ENCODE measurements at places on chromosomes 2 and 18.
A peak's percentile ranks its signal among the peaks of the same experiment; 100 is the strongest.

GRCh38 chr2:120850551-120850950, 114.9 kb downstream of the GLI2 start:
- no peak for DNase-seq

DNA sequence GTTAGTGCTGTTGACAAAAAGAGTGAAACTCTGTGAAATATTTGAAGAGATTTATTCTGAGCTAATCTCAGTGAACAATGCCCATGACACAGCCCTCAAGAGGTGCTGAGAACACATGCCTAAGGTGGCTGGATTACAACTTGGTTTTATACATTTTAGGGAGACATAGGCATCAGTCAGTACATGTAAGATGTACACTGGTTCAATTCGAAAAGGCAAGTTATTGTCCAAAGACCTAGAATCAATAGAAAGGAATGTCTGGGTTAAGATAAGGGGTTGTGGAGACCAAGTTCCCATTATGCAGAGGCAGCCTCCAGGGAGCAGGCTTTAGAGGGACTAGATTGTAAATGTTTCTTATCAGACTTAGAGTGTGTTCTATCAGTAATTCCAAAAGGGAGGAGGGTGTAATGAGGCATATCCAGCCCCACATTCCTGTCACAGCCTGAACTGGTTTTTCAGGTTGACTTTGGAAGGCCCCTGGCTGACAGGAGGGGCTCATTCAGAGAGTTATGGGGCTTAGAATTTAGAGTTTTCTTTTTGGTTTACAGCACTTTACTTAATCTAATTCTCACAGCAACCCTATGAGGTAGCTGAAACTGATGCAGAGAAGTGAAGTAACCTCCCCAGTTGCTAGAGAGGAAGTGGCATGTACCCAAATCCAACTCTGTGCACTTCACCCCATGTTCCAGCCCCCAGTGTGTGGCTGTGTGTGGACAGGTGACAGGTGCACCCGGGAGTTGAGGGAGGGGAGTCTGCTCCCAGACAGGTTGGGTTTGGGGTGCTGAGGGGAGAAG, 28.3 kb upstream of the ASAP2 start:
- DNase-seq: no peak

DNA sequence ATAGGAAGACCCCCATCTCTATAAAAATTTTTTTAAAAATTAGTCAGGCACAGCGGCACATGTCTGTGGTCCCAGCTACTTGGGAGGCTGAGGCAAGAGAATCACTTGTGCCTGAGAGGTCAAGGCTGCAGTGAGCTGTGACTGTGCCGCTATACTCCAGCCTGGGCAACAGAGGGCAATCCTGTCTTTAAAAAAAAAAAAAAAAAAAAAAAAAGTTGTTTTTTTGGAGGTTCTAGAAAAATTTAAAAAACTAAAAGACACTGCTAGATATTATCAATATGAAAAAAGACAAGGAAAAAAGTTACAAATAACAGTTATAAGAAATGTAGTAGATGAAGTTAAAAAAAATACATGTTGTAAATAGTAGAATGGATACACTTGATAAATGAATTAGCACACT, 56.1 kb upstream of the C2orf15 start:
- DNase-seq: peak; percentile 69

GRCh38 chr2:134513465-134513804, 205.4 kb downstream of the TMEM163 start:
- no peak for DNase-seq

- DNase-seq: no peak
Observed at GRCh38 chr2:210299866-210300373, 15.1 kb downstream of the MYL1 start.

DNA sequence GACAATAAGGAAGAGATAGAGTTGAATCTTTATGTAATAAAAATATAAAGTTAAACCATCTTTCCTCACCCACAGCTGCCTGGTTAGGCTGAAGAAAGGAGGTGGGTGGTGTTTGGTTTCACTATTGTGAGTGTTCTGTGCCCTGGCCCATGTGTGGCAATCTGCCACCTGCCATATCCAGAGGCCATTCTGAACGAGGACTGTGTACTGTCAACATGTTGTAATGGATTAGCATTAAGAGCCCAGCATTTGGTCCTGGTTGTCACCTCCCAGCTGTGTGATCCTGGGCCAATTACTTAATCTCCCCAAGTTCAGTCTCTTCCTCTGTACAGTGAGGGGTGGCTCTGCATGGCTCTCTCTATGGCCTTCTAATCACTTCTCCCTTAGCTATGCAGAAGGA, 118.2 kb upstream of the SEC11C start:
- DNase-seq: no peak

GRCh38 chr18:32771169-32771751, 1.6 kb downstream of the KLHL14 start:
- peak; percentile 6 for DNase-seq

GRCh38 chr2:172412984-172413492, 14.3 kb upstream of the ITGA6 start:
- DNase-seq: no peak

GRCh38 chr2:42973726-42974125, 181.3 kb upstream of the HAAO start:
- no peak for DNase-seq

DNA sequence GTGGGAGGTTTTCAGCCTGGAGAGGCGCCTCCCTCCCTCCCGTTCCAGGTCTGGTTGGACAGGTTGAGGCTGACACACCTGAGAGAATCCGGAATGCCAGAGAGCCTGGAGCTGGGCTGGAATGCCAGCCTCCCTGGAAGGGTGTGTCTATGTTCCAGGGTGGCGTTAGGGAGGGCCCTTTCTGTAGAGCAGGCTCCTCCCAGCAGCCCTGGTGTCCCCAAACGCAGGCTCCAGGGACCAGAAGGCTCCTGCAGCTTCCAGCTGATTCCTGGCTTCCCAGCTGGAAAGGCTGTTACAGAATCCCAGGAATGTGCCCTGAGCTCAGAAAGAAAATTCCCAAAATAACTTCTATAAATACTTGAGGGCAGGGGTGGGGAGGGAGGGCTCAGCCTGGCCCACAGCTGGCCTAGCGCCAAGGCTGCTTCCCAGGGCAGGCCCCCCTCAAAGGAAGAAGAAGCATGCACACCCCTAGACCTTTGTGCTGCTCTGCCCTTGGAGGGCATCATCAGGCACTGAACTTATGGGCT, 85.4 kb downstream of the STPG4 start:
- no peak for DNase-seq

DNA sequence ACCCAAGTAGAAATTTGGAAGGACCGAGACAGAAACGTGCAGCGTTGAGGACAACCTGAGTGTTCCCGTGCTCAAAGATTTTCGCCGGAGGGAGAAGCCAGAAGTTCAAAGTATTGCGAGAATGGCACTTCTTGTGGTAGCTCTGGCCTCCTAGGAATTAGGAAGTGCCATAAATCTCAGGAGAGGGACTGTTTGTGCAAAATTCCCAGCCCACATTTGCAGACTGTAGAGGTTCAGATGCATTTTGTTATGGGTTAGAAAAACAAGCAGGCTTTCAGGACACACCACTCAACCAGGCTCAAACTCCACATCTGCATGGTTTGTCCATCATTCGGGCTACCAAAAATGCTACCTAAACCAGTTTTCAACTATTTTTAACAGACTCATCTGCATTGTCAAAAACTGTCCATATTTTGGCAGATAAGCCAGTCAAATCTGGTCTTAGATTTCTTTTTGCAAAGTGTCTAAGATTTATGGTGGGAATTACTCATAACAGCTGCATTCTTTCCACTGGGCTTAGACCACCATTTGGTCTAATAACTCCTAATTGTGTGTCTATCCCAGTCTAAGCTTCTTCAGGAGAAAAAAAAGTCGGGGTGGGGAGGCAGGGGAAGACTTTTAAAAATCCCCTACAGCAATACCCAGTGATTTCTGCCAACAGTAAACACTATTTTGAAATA, 422.9 kb downstream of the ARHGAP15 start:
- DNase-seq: no peak

GRCh38 chr2:161077367-161078210, 82.6 kb upstream of the TANK start:
- DNase-seq: peak; percentile 79

DNA sequence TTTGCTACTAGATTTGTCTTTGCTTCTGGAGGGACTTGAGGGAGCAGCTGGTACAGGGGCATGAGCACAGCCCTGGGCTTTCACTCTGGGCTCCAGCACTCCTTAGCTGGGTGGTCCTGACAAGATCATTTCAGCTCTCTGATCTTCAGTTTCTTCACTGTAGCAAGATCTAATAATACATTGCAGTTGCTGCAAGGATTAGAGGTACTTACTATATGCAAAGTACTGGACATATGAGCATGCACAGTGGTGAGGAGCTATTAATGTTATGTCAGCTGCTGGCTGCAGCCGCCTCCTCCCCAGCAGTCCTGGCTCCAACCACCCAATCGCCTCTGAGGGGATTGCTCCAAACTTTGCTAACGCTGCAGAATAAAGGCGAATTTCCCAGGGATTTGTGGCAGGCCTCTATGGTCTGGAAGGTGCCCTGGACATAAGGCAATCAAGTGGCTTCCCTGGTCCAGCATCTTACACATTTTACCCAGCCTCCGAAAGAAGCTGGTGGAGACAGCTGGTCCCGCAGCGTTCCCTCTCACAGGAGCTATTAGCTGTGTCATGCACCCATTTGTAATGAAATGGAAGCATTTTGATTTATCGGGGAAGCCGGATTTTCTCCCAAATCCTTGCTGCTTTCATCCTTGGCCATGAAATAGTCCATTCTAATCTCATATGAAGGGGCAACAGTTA, 96.7 kb downstream of the RHOB start:
- no peak for DNase-seq

GRCh38 chr2:158042245-158042644, 59.4 kb upstream of the UPP2 start:
- no peak for DNase-seq

- DNase-seq: no peak
Observed at GRCh38 chr2:285531-285930, 2.4 kb downstream of the ALKAL2 start.

DNA sequence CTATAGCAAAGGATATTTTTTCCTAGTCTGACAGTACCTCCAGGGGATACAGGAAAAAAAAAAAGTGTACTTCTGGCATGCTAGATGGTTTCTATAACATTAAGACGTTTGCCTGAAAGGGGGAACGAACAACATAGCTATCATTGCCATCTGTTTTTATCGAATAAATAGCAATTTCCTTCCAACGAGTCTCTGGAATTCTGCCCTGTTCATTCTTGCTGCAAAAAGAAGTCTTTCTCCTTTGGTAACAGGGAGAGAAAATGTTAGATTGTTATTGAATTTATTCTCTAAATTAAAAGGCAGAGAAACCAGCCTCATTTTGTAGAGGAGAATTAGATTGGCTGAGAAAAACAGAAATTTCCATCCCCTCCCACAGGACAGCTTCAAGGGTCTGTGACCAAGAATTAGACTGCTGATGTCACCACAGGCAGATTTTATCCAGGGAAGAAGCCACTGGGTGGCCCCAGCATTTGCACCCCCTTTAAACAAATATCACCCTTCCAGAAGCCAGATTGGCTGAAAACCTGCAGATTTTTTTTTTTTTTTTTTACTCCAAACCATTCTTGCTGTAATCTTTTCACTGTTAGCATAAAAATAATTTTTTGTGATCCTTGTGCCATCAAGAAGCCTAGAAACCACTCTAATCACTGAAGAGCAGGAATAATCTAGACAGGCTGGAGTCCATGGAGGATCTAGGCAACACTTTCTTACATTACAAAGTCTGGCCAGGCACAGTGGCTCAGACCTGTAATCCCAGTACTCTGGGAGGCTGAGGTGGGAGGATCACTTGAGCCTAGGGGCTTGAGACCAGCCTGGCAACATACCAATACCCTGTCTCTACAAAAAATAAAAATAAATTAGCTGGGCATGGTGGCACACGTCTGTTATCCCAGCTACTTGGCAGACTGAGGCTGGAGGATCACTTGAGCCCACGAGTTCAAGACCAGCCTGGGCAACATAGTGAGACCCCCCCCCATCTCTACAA, 12.0 kb downstream of the WDFY1 start:
- no peak for DNase-seq

- DNase-seq: peak; percentile 77
Observed at GRCh38 chr2:100416935-100417710, at the start of gene CHST10. CHST10 (minus strand) TSS chr2:100417668; CDS start chr2:100406675, 10,993 bp downstream.

DNA sequence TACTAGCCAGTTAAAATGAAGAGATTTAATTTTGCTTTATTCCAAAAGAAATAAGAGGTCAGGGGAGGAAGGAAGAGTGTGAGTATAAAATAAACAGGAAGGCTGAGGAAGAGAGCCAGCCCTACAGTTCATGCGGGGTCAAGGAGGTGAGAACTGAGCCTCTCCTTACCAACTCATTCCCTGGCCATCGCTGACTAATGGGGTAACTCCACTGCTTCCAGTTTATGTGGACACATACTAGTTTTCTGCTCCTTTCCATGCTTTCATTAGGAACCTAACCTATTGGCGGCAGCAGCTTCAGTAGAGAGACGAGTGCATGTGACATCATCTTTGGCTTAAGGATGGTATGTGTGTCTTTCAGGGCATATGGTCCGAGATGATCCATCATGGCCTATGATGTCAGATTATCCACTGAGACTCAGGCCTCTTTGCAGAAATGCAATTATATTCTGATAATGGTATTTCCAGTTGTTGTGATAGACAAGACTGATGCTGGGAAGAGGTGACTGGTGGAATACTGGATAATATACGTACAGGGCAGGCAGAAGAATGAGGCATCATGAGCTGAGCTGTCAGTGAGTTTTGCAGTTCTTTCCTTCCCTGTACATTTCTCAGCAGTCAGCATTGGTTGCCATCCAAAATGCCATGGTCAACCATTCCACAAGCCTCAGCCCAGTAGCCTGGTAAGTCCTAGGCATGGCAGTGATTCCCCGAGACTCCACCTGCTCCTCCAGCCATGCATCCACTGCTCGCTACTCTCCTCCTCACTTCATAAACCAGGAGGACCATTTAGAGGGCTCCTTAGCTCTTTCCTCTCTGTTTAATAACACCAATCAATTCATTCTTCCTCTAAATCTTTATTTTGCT, 184.6 kb upstream of the OSR1 start:
- no peak for DNase-seq

- DNase-seq: no peak
Observed at GRCh38 chr2:160507464-160507863, 13.9 kb upstream of the RBMS1 start.

DNA sequence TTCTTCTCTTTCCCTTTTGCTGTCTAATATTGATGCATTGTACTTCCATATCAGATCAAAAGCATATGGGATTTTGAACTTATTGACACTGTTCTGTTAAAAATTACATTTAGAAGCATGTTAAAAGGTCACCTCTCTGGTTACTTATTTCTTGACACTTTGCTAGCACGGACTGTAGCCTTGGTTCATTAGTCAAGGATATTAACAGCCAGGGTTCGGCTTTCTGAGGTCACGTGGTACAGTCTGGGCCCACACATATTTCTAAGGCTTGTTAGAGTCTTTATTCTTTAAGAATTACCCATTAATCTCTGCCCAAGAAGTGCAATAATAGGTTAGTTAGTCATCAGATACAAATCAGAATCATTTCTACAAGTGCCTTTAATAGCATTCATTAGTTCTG, 1035.8 kb upstream of the FANCL start:
- DNase-seq: no peak

DNA sequence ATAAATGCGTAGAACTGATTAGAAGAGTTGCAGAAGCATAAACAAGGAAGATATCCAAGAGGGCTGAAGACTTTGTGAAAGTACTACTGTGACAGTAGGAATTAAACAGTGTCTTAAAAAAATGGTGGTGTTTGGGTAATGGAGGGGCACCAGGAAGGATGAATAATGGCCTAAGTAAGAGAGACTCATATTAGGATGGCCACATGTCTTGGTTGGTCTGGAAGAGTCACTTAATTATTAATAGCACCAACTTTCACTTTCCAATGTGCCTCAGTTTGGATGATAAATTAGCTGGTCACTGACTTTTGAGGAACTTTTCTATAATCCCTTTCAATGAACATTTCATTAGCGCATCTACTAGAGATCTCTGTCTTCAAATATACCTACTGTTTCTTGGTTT, 372.2 kb downstream of the NYAP2 start:
- no peak for DNase-seq

All from hematopoietic multipotent progenitor cell treated with erythropoietin and hydrocortisone succinate and interleukin-3 and kit ligand, for 6 days (in vitro differentiated cells).